Activated CD8-positive, alpha-beta memory T cell treated with anti-CD3 and anti-CD28 coated beads for 4 hours (primary cell): ENCODE measurements at places on chromosomes 5 and 9.
A peak's percentile ranks its signal among the peaks of the same experiment; 100 is the strongest.

DNA sequence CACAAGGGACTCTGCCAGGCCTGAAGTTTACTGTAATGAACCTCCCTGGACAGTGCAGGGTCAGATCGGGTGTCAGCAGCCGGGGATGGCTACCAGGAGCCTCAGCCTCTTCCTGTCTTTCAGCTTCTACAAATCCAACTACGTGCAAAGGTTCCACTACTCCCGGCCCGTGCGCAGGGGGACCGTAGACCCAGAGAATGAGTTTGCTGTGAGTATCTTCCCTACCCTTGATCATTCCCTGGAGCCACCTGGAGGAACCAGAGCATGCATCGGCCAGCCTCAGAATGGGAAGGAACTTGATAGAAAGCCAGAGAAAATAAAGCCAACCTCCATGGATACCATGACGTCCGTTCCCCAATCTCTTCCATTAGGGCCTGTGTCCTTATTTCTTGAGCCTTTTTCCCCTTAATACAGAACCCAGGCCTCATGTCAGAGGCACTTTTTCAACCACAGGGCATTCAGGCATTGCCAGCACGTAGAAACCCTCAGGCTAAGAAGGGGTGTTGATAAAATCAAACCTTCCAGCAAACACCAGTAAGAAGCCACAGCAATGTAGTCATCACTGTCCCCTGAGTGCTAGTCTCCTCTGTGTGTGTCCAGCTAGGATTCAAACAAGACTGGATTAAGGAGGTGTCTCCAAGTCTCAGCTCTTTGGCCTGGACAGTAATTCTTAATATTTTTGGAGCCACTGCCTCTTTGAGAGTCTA, 49.0 kb upstream of the FOXI1 start:
- DNase-seq, result no peak

DNA sequence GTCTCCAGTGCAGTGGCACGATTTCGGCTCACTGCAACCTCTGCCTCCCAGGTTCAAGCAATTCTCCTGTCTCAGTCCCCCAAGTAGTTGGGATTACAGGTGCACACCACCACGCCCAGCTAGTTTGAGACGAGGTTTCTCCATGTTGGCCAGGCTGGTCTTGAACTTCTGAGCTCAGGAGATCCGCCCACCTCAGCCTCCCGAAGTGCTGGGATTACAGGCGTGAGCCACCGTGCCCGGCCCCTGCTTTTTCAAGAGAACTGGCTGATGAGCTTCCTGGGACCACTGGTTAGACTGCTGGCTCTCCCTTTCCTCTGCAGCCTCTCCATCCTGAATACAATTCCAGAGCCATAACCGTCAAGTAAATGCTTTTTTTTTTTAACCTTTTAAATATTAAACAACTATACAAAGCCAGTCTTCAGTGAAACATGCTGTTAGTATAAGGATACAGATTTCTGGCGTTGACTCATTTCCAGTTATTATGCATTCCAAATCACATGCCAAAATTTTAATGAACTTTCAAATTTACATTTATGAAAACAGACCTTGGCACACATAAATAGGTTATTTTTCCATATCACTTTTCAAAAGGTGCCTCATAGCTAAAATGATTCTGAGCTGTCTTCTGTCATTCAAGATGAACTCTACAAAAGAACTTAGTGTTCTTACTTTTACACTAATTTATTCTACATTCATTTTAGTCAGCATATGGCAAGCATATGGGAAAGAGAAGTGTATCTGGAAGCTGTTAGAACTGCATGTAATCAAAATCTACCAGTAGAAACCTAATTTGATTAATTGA, 116.0 kb downstream of the MLLT3 start:
- DNase-seq, result no peak

- DNase-seq, result no peak
Observed at GRCh38 chr5:173932695-173933139, 44.6 kb downstream of the CPEB4 start.

- no peak for DNase-seq
Observed at GRCh38 chr5:115480271-115480670, 64.3 kb downstream of the FEM1C start.

GRCh38 chr5:112546946-112547592, 128.0 kb upstream of the EPB41L4A start:
- no peak for DNase-seq

GRCh38 chr5:154176181-154176580, 14.4 kb upstream of the GALNT10 start:
- no peak for DNase-seq

GRCh38 chr5:6703806-6704205, 9.4 kb upstream of the TENT4A start:
- DNase-seq, result no peak

- DNase-seq, result no peak
Observed at GRCh38 chr9:16316911-16317817, 553.3 kb downstream of the BNC2 start.

DNA sequence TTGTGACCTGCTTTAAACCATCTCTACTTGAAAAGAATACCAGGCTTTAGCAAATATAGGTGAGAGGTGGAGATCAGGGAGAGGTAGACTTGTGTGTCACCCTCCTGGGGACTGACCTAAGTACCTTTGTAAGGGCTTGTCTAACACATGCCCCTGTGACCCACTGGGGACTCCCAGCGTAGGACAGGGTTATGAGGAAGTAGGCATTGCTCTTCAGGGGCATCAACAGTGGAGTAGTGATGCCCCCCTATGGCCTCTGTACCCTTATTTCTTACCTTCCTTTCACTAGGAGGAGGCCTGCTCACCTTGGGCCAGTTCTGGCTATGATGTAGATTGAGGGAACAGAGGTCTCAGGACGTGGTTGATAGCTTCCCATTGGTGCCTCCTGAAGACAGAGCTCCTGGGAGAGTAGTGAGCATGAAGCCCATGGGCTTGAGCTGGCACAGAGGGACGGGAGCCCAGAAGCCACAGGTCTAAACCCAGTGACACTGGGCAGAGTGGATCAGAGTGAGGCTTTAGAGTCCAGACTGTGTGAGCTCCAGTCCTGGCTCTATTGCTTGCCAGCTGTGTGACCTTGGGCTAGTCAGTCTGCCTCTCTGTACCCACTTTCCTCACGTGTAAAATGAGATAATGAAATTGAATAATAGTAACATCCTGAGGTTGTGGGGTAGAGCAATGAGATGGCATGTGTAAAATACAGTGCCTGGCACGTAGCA, 191.7 kb downstream of the AOPEP start:
- no peak for DNase-seq

- DNase-seq, result no peak
Observed at GRCh38 chr9:109538346-109538745, 40.2 kb upstream of the PTPN3 start.

- no peak for DNase-seq
Observed at GRCh38 chr5:1724822-1725602, 74.6 kb downstream of the MRPL36 start.

DNA sequence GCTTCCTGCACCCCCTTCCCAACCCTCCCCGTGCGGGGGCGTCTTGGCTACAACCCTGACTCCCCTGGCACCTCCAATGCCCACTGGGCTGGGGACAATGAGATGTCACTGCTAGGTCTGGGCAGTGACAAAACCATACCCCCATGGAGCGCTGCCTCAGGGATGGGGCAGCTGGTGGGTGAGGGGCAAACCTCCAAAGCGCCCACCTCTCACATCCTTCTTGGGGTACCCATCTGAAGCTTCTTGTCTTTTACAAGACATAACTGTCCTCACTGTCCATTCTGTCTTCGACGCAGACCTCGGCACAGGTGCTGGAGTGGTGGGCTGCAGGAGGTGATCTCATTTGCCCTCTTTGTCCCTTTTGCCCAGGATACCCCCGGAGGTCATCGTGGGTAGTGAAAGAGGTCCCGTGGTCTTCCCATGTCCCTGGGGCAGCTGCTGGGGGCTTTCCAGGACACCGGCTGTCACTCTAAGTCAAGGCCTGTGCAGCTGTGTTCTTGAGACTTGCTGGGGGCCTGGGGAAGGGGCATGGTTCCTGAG, 27.8 kb upstream of the CSF1R start:
- DNase-seq, result no peak

- no peak for DNase-seq
Observed at GRCh38 chr9:129869585-129870501, 34.6 kb downstream of the USP20 start.

DNA sequence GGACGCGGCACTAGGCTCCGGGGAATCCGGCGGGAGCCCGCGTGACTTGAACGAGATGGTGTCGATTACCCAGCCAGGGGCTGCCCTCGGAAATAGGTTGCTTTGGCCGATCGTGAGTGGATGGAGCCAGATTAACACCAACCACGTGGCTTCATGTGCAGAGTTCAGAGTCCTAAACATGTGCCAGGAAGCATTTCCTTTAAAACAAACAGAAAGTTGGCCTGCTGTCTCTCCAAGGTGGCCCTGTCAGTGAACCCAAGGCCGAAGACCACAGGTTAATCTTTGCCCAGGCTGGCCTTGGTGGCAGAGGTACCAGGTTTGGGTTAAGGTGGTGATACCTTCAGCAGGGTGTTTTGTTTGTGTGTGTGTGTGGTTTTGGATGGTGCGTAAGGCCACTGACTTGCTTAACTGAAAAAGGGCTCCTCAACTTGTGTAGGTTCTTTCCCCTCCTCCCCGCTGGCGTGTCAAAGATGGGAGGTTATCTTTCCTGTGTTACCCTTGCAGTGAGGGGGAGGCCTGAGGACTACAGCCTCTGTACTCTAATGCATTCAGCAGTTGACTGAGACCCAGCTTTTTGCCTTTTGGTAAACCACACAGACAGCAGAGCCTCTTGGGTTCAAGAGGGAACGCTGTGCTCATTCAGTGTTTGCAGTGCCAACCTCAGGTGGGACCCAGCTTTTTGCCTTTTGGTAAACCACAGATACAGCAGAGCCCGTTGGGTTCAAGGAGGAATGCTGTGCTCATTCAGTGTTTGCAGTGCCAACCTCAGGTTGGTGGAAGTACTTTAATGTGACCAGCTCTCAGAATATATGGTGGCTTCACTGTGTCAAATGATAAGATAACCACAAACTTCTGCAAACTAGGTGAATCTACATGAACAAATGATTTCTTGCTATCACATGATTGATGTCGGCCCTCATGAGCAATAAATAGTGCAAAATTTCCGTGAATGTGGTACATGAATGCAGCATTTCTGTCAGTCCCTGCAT, 1.4 kb downstream of the IQGAP2 start:
- peak; percentile 58 for DNase-seq

DNA sequence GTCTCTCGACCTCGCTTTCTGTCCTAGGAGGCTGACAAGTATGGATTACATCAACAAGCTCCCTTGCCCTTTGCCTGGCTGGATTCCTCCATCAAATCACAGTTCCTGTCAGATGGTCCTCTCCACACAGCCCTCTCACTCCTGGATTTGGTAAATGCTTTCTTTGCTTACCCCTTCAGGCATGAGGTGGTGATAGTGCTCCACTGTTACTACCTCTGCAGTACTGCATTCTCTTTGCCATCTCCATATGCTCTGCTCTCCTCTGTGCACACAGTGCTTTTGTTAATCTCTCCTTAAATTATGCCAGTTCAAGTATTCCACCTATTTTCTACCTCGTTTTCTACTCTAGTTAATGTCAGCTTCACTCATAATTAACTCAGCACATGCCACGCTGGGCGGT, 279.2 kb downstream of the DMAC1 start:
- DNase-seq, result no peak

- peak; percentile 77 for DNase-seq
Observed at GRCh38 chr9:113511856-113512761, 48.6 kb downstream of the RGS3 start.

DNA sequence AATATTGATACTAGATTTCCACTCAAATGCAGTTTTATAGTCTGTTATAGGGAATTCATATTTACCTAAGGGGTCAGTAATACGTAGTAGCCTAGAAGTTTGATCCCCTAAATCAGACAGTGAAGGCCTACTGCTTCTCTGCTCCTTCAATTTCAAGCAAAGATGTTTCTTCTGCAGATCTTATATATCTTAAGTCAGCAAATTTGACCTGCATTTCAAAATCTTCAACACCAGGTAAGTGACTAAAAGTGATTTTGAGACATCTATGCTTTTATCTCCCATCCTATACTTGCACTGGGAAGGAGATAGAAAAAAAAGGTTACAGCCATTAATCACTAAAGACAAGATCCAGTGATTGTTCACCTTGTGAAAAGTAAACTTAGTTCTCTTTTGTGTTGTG, 363.9 kb downstream of the PTPRD start:
- DNase-seq, result no peak

DNA sequence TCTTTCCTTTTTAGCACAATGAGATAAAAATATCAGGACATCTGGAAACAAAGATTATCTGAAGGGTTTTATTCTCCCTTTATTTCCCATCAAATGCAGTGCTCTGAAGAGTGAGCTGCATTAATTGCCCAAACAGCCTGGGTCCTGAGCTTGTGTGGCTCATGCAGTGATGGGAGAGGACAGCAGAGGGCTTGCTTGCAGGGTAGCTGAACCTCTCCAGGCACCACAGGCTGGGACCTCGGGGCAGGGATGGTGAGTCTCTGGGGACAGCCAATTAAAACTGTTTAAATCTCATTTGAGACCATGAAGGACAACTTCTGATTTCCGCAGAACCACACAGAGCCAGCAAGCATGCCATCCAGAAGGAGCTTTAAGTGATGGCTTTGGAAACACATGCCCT, 71.2 kb downstream of the PLAC8L1 start:
- DNase-seq, result no peak

DNA sequence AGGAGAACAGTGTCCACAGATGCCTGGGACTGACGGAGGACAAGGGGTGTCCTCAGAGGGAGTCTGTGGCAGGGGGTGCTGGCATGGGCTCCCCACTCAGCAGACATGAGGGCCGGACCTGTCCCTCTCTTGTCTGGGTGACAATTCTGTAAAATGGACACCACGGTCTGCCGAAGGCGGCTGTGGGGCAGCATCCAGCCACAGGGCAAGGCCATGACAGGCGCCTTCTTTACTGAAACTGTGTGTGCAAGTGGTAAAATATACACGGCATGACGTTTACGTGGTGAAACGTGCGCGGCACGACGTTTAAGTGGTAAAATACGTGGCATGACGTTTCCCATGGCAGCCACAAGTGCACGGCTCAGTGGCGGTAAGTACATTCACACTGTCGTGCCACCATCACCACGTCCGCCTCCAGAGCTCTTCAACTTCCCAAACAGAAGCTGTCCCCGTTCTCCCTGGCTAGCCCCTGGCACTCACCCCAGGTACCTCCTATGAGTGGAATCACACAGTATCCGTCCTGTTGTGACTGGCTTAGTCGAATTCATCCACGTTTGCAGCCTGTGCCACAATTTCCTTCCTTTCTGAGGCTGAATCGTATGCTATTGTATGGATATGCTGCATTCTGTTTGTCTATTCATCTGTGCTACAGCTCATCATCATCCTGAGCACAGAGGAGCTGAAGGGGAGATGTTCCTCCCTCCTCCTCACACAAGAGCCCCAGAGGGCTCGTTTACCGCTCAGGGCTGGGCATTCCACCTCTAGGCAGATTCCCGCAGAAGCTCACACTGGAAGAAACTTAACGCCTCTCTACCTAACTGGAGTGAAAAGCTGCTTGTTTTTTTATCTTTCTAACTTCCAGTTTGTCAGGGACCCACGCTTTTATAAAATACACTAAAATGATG, 52.5 kb downstream of the COL23A1 start:
- no peak for DNase-seq

DNA sequence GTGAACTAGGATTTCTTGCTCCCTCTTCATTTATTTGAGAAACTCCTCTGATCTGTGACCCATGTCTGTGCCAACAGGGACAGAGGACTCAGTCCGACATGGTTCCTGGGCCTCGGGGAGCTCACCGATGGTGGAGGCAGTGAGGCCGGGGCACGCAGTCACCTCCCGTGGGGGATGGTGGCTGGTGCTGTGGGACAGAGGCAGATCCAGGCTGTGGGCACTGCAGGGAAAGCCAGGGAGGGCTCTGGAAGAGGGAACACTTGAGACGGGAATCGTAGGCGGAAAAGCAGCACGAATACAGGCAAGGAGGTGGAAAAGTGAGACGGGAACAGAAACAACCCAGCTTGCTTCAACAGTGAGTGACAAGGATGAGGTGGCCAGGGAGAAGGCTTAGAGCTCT, 127.8 kb downstream of the GABBR2 start:
- no peak for DNase-seq

- DNase-seq, result no peak
Observed at GRCh38 chr5:80962630-80963520, 2.7 kb downstream of the RASGRF2 start.
